T-cell (primary cell): ENCODE measurements at places on chromosomes 5 and 9.

DNA sequence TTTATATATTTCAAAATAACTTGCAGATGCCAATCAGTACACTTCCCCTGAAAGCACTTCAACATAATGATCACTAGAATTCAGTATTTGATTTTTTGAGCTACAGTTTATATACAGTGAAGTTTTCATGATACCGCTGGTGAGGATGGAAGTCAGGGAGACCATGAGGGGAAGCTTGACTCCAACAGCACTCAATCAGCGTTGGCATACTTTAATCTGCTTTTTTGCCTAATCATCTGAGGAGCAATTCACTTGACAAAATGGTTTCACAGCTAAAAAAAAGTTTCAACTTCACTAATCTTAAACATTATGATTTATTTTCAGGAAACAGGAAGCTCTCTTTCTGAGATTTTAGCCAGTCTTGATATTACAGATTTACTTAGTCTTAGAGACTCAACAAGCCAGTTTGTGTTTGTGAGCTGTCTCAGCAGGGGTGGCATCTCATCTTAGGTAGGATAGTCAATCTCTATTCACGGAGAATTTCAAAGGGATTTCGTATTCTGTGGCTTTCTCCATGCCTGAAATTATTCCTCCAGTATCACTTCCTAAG lies 111.4 kb upstream of the ARRDC3 start:
- DNase-seq = no peak

DNA sequence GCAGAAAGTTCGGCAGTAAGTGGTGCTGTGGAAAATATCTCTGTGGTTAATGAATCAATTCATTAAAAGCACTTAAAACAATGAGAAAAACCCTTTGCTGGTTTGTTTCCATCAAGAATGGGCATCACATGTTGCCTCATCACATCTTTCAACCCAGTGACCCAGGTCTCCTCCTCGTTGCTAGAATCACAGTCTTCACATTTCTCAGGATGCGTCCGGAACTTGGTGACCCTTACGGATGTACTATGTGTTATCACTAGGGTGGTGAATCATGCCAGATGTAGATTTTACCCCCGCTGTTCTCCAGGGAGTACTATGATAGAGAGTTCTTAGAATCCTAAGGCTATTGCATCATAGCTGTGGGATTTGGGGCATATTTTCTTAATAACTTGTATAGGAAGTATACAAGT lies 217.9 kb upstream of the KLF4 start:
- DNase-seq = no peak

- no peak for DNase-seq
Observed at GRCh38 chr5:175856408-175857100, 14.8 kb upstream of the CPLX2 start.

- DNase-seq = peak; percentile 20
Observed at GRCh38 chr5:115170134-115170928, 623 bp upstream of the TRIM36 start.

DNA sequence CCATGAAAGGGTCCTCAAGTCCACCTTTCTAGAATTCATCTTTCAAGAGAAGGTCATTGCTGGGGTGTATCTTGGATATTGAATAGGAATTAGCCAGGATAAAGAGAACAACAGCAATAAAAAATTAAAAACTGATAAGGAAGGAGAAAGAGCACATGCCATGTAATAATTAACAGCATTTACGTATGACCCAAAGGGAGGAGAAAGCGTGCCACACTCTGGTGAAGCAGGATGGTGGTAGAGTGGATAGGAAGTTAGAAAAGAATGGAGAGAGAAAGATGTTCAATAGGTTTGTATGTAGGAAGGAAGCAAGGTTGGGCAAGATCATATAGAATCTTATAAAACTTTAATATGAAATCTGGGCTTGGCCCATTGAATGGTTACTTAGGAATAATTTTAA lies 751.5 kb downstream of the MAT2B start:
- no peak for DNase-seq

DNA sequence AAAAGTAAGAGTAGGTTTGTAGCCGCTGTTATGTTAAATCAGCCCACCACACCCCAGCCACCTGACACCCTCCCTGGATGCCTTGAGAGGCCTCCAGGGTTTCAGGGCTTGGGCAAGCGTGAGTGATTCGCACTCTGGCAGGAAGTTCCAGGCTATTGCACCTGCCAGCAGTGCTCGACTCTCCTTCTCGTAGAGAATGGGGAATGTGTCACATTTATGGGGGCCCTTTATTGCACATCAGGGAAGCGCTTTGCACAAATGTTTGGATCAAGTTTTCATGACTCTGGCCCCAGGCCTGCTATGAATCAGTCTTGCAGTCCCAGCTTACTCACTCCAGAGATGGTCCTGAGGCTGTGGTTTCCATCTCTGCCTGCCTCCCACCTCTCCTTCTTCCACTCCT lies 66.1 kb upstream of the ADRA1B start:
- DNase-seq = no peak

DNA sequence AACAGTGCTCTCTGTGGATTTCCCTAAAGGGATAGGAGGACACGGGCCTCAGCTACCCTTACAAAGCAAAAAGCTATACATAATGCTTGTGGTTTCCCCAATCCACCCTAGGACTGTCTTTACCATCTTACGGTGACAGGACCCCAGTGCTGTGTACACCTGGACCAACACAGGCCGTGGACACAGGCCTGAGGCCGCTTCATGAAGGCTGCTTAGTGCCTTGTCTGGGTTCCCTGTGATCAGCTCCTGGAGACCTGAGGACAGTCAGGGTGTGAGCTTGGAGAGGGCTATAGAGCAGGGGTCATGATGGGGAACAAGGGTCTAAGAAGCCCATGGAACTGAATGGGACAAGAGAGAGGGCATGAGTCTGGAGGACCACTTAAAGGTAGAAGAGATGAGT lies 2.9 kb downstream of the FANCG start:
- DNase-seq = no peak

DNA sequence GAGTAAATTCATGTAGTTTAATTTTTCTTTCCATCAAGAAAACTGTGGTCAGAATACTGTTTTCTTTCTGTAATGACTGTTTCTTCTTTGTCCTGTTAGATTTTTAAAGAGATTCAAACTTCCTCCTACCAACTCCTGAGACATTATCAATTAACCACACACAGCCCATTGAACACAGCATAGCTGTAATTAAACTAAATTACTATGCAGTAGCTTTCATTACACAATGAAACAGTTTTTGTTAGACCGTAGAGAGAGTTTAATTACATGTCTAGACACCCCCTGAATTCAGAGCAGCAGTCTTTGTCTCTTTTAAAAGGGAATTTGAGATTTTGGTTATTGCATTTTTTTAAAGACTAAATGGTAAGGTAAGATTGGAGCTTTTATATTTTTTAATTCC lies 77.5 kb downstream of the STARD4 start:
- no peak for DNase-seq
